ENCODE measurements at places on chromosomes 6 and 20.

GRCh38 chr20:51570739-51571459, 28.4 kb upstream of the NFATC2 start:
- DNase-seq = no peak

- no peak for DNase-seq
Observed at GRCh38 chr6:28817808-28818145, 106.0 kb downstream of the TRIM27 start.

- no peak for DNase-seq
Observed at GRCh38 chr20:10805764-10806163, 132.0 kb upstream of the JAG1 start.

DNA sequence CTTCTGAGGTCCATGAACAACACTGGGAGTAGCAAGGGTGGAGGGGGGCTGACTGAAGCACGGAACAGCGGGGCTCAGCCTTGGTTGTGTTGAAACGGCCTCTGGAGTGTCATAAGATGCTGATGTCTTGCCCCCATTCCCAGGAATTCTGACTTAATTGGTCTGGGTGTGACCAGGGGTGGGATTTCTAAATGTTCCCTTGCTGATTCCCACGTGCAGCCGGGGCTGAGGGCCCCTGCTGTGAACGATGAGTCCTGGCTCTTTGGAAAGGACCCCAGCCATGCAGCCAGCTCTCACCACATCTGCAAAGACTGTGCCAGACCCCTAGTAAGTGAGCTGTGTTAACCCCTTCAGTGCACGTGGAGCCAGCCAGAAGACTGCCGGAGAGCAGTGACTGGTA, 28.6 kb upstream of the FAM50B start:
- DNase-seq = no peak

- no peak for DNase-seq
Observed at GRCh38 chr20:50215926-50216325, 25.3 kb downstream of the CEBPB start.

DNA sequence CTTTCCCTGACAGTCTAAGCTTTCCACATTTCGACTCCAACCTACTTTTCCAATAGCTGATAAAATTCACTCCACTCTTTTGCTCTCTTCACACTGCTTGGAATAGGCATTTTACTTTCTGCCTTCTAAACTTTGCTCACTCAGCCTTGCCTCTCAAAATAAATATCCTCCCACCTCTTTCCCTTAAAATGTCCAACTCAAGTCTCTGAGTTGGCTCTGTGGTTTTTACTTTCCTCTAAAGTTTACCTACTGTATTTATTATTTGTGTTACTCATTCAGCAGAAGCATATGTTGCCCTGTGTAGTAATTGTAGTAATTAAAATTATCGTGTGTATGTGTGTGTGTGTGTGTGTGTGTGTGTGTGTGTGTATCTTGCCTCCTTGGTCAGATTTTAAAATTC, 20.0 kb upstream of the CDYL start:
- no peak for DNase-seq

DNA sequence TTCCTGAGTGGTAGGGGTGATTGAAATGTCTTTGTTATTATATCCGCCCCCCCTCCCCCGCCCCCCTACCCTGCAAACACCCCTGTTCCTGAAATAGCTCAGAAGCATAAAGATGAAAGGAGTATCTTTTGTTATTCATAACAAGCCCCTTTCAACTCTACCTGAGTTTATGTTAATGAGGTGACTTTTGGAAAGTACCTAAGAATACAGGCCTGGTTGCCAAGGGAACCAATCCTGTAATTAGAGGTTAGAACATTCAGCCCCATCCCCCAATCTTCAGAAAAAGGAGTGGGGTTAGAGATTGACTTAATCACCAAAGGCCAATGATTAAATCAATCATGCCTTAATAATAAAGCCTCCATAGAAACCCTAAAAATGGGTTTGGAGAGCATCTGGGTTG, 979.2 kb upstream of the GJE1 start:
- DNase-seq = no peak

- peak; percentile 77 for DNase-seq
Observed at GRCh38 chr6:156780102-156780641, 3.0 kb downstream of the ARID1B start.

DNA sequence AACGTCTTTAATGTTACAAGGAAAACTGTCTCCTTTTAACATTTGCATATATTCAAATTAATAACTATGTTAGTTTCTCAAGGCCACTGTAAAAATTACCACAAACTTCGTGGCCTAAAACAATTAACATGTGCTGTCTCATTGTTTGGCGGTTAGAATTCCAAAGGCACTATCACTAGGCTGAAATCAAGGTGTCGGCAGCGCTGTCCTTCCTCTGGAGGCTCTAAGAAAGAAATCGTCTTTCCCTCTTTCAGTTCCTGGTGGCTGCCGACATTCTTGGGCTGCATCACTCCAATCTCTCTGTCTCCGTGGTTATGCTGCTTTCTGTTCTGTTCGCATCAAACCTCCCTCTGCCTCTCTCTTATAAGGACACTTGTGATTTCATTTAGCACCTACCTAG, 4.2 kb downstream of the TPD52L1 start:
- no peak for DNase-seq

- no peak for DNase-seq
Observed at GRCh38 chr6:155260686-155261085, 3.1 kb upstream of the CLDN20 start.

- no peak for DNase-seq
Observed at GRCh38 chr6:158488065-158488464, 71.8 kb upstream of the TMEM181 start.

- no peak for DNase-seq
Observed at GRCh38 chr6:8082954-8083858, 19.0 kb upstream of the BLOC1S5 start.

- DNase-seq = no peak
Observed at GRCh38 chr20:34070859-34071258, 41.2 kb downstream of the EIF2S2 start.

GRCh38 chr6:158040051-158040803, 58.6 kb downstream of the SYNJ2 start:
- no peak for DNase-seq

DNA sequence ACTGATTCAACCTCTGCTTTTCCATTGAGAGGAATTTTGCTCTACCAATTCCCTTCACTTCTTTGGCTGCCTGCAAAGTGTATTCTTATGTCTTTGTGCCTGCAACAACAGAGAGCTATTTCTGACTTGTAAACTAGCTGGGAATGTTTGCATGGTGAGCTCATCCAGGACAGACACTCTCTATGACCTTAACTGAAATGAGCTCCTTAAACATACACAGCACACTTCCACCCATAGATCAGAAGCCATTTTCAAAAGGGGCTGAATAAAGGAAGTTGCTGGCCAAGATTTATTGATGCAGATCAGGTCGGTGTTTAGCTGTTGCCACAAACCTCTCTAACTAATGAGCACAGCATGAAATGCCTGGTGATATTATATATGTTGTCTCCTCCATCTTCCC, 377.7 kb downstream of the BTBD9 start:
- DNase-seq = peak; percentile 59

- DNase-seq = no peak
Observed at GRCh38 chr20:53020376-53020775, 48.2 kb downstream of the TSHZ2 start.

DNA sequence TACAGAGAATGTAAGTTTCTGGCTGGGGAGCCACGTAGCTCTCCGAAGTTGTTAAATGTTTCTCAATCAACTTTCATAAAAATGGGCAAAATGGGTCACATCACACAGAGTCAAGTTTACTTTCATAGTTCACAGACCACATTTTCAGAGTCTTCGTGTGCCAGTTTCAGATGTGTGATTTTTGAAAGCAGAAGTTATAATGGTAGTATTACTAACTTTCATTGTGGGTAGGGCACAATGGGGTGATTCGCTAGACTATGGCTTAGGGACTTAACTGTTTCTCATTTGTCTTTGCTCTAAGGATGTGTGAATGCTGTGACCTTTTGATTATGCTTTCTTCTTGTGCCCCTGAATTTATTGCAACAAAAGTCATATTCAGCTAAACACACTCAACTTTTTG, 109.0 kb upstream of the SUPT3H start:
- no peak for DNase-seq

DNA sequence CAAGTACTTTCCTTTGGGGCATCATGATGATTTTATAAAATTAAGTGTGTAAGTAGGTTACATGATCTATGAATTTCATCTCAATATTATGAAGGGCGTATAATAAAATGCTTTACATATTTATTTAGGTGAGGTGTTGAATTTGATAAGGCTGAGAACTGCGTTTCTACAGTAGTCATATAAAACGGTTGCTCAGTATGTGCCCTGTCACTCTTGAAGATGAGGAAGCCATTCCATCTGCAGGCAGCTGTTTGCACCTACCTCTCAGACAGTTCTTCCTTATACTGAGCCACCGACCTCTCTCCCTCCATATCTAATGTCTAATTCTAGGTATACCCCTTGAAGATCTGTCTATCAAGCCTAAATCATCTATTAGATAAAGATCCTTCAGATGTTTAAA, 16.1 kb downstream of the NCOA7 start:
- no peak for DNase-seq

DNA sequence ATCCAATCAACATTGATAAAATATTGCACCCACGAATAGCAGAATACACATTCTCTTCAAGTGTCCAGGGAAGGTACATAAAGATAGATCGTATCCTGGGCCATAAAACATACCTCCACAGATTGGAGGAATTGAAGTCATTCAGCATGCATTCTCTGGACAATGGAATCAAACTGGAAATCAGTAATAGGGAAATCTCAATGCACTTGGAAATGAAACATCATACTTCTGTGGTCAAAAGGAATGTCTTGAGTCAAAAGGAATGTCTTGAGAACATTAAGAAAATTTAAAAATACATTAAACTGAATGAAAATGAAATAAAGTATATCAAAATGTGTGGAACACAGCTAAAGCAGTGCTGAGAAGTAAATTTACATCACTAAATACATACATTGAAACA, 138.8 kb downstream of the TFAP2A start:
- no peak for DNase-seq

DNA sequence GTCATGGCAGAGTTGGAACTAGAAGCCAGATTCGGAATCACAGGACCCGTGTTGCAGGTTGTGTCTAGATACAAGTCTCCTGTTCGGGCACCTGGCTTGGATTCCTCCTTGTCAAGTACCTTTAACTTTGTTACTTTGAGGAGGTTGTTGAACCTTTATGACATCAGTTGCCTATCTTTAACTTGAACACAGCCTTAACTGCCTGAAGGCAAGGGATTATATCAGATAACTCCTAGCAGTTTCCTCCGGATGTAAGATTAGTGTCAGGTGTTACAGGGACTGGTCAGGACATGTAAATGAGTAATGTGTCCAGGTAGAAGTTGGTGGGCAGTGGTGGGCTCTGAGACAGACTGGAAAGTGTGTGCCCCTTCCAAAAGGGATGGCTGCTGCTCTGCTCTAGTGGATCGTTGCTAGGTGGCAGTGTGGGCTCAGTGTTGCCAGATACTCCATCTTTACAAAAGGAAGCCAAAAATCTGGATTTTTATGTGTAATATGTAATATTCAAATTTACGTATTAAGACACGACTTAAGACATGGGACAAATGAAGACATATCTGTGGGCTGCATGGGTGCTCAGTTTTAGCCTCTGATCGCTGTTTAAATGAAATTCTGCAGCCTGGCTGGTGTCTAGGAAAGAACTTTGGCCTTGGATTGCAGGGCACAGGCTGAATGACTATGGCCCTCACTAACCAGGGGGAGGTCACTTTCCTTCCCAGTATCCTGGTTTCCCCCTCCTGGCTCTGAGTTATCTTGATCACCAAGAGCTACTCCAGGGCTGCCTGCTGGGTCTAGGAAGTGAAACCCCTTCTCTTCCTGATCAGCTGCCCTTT, 27.1 kb downstream of the CHMP4B start:
- DNase-seq = no peak

DNA sequence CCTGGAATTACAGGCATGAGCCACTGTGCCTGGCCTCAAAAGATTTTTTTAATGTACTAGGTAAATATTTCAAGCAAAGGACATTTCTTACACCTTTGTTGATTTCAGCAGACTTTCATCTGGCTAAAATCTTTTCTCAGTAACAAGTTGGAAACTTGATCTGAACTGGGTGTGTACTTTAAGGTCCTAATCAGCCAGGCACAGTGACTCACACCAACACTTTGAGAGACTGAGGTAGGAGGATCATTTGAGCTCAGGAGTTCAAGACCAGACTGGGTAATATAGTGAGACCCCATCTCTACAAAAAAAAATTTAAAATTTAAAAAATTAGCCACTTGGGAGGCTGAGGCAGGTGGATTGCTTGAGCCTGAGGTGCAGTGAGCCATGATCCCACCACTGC, 7.0 kb upstream of the RALGAPA2 start:
- no peak for DNase-seq

- no peak for DNase-seq
Observed at GRCh38 chr20:12535316-12535715, 473.5 kb upstream of the SPTLC3 start.

- peak; percentile 47 for DNase-seq
Observed at GRCh38 chr6:38997128-38997761, 51.3 kb upstream of the GLP1R start.

DNA sequence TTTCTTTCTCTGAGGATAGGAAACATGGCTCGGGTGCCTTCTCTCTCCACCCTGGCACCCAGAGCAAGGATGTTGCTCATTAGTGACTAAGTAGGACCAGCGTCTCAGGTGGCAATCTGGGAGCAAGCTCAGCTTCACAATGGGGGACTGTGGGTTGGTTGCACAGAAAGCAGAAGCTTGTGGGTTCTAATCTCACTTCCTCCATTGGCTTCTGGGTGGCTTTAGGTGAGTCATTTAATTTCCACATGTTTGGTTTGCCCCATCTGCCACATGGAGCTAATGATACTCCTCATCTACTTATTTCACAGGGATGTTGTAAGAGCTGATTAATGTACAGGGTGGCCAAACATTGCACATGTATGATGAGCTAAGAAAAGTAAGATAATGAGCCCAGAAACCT, 54.8 kb upstream of the AKIRIN2 start:
- DNase-seq = no peak

DNA sequence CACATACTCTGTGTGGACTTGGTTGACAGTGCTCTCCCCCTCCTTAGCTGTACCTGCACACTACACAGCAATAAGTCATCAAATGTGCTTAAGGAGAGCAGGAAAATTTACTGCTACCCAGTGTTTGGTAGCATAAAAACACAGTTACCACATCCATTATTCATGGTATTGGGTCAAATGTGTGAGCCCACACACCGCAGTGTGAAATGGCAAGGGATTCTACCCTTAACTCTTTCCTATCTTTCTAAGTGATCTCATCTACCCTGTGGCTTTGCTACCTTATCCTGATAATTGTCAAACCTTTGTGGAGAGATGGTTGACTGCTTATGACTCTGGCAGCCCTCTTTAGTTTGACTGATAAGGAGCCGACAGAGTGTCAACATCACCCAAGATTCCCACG, 47.6 kb downstream of the STX11 start:
- no peak for DNase-seq

DNA sequence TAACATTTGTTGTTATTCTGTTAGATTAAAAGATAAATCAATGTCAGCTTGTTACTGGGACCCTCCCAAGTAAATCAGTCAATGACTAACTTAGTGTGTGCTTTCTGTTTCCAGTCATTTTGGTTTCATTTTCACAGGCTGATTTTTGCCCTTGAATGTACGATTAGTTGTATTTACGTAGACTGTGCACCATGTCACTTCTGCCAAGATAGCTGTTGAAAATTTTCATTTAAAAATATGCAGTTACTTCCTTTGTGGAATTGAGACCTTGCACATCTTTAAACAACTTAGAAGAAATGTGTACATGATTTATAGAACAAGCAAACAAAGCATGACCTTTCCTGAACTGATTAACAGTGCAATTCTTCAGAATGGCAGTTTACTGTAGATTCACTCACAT, 944.8 kb upstream of the CITED2 start:
- peak; percentile 22 for DNase-seq

GRCh38 chr20:44120676-44121425, 66.1 kb downstream of the JPH2 start:
- DNase-seq = no peak

All from renal pelvis (tissue), 12 donors.